ENCODE measurements at places on chromosomes 5 and 9.

GRCh38 chr9:87714819-87715218 is 11.1 kb upstream of the CTSL start:
- no peak for DNase-seq

- no peak for DNase-seq
These were observed 113.9 kb downstream of the DAB2IP start for GRCh38 chr9:121765021-121765950.

GRCh38 chr5:151632941-151633340 is 41.8 kb upstream of the FAT2 start:
- DNase-seq, result no peak

DNA sequence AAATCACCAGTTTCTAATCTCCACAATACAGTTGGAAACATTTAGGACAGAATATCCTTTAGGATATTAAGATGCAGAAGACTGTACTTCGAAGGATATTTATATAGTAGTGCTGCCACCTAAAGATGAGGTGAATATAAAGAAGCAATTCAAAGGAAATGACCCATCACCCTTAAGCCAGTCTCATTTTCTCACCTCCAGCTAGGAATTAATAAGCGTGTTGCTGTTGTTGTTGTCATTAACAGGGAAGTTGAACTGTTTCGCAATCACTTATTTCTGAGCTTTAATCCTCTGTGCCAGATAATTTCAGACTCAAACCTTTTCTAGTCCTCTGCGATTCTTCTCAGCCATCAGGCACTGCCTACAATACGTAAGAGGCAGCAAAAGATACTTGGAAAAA is 7.8 kb upstream of the PURA start:
- no peak for DNase-seq

GRCh38 chr5:134226441-134227192 is 744 bp upstream of the PPP2CA start:
- no peak for DNase-seq

DNA sequence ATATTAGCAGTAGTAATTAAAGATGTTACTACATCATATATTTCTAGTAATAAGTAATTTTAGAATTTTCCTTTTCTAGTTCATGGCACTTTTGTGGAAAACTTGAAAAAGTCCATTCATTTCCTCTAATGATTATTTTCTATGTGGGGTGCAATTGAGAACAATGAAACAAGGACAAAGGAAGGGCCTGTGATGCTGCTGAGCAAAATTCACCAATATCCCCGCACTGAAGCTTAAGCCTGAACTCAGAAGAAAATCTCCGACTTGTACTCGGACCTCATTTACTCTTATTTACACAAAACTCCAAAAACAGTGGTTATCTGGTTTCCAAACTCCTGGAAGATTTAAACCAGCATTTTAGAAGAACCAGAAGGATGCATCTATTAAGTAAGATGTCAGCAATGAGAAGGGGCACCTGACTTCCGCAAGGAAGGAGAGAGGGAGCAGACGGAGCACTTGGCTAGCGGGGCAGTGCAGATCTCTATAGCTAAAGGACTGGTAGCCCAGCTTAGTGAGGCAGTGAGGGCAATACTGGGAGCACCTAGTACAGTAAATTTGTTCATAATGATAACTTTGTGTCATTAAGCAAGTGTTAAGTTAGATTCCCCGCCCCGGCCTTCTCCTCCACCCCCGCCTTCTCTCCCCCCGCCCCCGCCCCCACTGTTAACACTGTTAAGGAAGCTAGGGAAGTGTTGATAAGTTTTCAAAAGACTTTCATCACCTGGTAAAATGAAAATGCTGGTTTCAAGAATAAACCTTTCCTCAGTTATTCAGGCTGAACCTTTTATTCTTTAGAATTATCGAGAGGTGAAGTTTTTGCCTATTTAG is 123.3 kb downstream of the ZSWIM6 start:
- no peak for DNase-seq

DNA sequence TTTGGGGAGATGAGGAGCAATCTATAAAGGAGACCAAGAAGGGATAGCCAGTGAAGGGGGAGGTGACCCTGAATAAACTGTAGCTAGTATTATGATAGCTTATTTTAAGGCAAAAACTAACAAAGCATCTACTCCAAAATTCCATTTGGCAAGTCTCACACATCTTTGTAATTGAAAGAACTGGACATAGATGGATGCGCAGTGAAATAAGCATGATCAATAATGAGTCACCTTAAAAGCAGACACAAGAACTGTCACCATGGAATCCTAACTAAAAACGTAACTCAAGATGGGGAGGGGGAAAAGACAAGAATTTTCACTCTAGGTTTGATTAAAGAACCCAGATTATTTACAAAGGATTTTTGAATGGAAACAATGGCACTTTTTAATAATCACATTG is 164.5 kb downstream of the MED27 start:
- no peak for DNase-seq

- no peak for DNase-seq
These were observed 84.3 kb downstream of the SH3TC2 start for GRCh38 chr5:148978370-148979082.

- DNase-seq, result no peak
These were observed 50.1 kb downstream of the PPARGC1B start for GRCh38 chr5:149780043-149780737.

- no peak for DNase-seq
These were observed 22.6 kb downstream of the SLC36A1 start for GRCh38 chr5:151469992-151470391.

- no peak for DNase-seq
These were observed 38.2 kb downstream of the CLINT1 start for GRCh38 chr5:157820593-157821252.

- no peak for DNase-seq
These were observed 280.1 kb downstream of the DNAH5 start for GRCh38 chr5:13664377-13664776.

- no peak for DNase-seq
These were observed 303.6 kb downstream of the SPOCK1 start for GRCh38 chr5:137195483-137195882.

DNA sequence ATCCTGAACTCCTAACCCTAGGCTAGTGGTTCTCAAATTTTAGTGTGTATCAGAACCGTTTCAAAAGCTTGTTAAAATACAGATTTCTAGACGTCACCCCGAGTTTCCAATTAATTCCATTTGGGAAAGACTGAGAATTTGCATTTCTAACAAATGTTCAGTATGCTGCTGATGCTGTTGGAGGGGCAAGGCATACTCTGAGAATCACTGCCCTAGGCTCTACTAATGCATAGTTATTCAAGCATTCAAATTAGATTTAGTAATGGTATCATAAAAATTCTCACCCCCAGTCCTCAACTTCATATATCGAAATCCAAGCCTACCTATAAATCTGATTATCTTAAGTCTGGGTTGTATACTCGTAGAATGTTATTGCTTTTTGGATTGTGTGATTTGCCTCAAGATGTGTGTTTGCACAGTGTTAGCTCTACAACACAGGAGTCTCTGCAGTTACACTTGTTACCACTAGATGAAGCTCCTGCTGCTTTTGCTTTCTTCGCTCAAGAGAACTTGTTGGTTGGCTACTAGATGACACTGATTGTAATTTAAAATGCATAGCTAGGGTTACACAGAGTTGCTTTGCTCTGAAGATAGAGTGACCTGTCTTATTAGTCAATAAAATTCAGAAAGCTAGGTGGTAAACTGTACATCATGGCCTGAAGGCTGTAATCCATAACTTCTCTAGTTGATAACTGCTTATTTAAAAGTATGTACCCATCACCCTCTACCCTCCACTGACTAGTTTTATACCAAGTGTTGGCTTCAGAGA is 7.5 kb upstream of the ERAP2 start:
- DNase-seq, result no peak

DNA sequence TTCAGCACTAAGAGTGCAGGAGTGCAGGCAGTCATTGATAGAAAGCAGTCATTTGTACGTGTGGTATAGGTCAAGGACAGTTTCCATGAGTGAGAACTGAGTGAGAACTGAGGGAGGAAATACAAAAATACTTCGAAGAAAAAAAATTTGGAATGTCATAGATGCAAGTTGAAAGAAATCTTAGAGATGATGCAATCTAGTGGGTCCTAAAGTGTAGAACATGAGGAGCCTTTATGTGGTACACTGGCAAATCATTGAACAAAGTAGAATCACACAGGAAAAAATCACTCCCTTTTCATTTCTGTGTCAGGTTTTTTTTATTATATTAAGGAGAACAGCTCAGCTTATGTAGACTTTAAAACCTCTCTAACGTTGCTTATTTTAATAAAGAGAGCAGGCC is 26.4 kb upstream of the SLC1A1 start:
- DNase-seq, result no peak

GRCh38 chr9:33686942-33687341 is 108.4 kb upstream of the PRSS3 start:
- DNase-seq, result no peak

DNA sequence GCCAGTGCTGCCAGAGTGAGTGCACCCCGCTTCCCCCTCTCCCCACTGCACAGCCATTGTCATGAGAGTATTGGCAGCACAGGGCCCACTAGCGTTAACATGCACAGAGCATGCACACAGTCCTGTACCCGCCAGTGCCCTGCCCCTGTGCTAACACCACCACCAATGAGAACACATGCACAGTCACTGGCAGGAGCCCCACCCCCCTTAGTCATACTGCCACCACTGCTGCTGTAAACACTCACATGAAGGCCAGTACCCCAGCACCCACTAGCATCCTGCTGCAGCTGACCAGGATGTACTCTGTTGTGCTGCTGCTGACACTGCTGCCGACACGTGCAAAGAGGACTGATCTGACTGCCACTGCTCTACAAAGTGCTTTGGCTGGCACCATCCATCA is 19.5 kb upstream of the RANBP6 start:
- DNase-seq, result no peak

DNA sequence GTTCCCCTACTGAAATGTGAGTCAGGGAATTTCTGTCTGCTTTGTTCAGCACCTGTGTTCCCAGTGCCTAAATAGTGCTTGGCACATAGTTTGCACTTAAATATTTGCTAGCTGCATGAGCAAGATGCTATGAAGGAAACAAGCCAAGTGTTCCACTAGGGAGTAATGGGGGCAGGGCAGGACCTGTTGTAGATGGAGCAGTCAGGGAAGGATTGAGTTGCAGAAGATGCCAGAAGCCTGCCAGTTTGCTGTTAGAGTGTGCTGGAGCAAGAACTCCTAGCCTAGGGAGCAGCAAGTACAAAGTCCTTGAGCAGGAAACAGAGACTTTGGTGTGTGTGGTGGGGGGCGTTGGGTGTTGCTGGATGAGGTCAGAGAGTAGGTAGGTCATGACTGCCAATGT is 87.5 kb downstream of the DAB2IP start:
- no peak for DNase-seq

- DNase-seq, result no peak
These were observed 12.3 kb downstream of the ORM2 start for GRCh38 chr9:114341991-114342390.

DNA sequence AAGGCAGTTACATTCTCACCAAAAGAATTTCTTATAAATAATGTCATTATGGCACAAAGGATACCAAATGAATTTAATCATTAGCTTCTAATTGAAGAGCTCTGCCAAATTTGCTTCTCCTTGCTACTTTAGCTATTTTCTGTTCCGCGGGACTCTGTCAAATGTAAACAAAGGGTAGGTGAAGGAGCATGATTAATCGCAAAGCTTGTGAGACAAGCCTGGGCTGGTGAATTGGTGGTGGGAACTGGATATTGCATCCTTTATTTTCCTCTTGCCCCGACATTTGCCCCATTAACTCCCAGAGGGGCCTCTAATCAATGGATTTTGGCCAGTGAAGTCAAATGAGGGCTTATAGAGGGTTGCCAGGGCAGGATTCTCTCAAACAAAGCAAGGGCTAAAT is 234.2 kb upstream of the RFX3 start:
- DNase-seq, result no peak

GRCh38 chr5:114898602-114899001 is 271.1 kb downstream of the TRIM36 start:
- DNase-seq, result no peak

DNA sequence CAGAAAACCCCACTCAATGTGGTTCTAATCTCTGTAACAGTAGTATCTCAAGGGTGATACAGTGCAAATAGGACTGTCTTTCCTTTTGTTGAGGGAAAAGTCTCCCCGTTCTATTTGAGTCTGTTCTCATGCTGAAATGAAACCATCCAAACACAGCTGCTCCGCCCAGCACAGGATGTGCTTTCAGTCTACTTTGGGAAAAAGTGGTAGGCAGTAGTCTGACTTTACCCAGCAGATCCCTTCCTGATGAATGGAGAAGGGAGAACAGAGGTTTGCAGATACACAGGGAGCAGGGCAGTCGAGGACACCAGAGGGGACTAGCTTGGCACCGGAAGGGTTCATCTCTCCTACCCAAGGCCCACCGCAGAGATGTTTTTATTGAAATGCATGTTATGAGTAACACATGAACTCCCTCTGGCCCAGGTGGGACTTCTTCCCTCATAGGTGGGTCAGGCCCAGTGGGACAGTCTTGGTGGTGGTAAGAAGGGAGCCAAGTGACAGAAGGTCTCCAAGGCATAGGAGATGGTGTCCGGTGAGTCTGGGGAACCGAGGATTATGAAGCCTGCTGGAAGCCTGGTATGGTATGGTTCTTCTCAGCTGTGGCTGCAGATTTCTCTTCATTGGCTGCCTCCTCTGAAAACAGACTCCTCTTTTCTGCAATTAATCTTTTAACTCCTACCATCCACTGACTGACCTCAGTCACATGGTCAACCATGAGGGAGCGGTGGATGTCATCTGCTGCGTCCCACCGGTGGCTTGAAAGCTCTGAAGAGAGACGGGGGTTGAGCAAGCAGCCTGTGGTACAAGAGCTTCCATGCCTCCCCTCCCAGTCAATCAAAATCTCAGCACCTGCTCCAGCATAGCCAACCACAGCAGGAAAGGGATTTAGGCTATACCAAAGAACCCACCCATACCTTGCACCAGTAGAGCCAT is 3.0 kb downstream of the EIF4EBP3 start:
- DNase-seq, result peak; percentile 22

GRCh38 chr5:140005145-140005591 is 37.9 kb downstream of the NRG2 start:
- DNase-seq, result no peak

DNA sequence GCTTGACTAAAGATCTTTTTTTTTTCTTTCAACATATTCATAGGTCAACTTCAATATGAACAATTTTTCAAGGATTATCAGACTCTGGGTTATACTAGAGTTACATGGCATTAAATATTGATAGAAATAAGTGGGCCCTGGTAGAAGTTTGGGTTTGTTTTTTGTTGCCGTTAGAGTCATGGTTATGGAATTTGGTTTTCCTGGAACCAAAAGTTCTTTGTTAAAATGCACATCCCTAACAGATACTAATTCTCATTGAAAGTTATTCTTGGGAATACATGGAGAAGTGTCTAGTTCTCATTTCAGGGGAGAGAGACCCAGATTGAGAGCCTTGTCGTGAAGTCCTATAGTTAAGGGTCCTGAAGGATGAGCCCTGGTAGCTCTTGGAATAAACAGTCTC is 124.9 kb downstream of the FGF1 start:
- DNase-seq, result no peak

DNA sequence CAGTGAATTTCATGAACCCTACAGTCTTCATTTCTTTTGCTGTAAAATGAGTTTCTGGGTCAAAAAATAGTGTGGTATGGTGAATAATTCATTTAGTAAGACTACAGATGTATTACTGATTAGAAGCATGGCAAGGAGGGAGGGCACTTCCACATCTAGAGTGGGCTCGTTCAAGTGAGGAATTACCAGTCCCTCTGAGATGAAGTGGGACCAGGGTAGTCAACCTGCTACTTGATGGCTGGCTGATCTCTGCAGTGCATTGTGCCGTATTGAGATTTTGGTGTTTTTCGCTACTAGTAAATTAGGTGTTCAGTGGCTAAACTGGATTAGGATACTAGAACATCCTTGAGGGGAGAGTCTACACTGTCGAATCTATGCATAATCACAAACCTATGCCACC is 10.8 kb downstream of the CDC37L1 start:
- DNase-seq, result no peak
